ENCODE measurements at places on chromosomes 1 and 21.

DNA sequence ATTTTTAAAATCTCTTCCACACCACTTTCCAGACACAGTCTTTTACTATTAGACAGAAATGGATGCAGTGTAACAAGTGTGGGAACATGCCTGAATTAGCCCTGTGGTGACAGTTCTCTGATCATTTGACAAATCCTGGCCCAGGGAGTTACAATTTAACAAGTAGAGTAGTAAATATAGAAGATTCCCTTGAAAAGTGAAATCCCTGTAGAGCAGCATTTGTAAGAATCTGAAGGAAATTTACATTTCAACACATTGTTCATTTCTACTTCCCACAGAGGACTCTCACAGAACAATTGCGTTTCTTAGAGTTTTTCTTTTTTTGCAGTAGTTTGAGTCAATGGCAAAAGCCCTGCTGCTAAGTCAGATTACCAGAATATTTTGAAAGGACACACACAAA is 458.3 kb upstream of the BRINP3 start:
- no peak for DNase-seq

DNA sequence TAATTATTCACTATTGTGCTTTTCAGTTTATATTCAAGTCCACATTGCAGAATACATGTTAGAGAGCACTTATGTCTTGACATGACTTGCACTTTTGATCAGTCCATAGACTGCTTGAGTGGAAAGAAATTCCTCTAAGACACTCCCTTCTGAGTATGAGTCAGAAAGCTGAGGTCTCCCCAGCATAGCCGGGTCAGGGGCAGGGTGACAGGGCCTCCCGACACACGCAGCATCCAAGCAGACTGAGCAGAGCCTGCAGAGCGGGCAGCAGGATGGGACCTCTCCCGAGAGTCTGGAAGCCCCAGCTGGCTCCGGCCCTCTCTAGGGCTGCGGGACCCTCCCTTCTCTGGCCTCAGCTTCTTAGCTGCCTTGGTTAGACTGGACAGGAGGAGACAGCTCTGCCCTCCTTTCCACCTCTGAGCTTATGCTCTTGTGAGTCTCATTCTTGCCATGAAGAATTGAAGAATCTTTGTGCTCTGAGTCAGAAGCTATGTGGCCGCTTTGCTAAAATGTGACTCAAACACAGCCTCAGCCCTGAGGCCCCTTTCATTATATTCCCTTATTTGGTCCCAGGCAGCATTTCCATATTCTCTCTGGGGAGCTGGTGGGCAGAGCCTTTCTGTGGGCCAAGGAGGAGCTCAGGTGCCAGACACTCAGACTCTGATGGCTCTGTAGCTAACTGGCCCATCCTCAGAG is 11.2 kb upstream of the CAPN2 start:
- peak; percentile 51 for DNase-seq

GRCh38 chr1:32242341-32242851 is 4.6 kb upstream of the FAM167B start:
- peak; percentile 31 for DNase-seq

DNA sequence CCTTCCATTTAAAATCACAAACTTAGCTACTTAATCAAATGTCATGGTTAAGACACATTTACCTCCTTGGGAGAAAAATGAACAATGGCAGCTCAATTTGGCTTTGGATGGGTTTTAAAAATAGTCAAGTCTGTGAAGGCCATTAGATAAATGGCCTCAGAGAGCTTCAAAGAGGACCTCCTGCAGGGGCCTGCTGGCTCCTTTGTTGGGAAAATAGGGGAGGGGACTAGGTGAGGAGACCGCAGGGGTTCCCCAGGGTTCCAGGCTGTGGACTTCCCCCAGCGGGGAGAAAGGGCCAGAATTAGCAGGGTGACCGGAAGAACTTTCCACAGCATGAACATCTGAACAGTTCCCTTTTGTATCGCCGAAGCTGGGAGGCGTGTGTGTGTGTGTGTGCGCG is 3.4 kb upstream of the AJAP1 start:
- DNase-seq, result no peak

DNA sequence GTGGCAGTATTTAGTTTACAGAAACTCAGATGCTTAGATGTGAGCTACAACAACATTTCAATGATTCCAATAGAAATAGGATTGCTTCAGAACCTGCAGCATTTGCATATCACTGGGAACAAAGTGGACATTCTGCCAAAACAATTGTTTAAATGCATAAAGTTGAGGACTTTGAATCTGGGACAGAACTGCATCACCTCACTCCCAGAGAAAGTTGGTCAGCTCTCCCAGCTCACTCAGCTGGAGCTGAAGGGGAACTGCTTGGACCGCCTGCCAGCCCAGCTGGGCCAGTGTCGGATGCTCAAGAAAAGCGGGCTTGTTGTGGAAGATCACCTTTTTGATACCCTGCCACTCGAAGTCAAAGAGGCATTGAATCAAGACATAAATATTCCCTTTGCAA is 59.7 kb upstream of the ZNF326 start:
- no peak for DNase-seq

DNA sequence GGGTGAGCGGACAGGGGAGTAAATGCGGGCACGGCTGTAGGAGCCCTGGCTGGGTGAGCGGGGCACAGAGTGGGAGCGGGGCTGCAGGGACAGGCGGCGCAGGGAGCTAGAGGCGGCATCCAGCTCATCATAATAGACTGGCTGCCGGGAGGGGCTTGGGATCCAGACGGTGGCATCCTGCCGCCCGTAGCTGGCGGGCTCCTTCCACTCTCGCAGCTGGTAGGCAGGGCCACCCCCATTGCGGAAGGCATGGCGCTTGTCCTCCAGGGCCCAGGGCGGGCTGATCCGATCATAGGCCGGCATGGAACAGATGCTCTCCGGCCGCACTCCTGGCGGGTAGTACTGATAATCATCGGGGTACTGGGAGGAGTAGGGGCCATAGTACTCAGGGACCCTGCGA is 43.7 kb upstream of the GOLT1A start:
- no peak for DNase-seq

- no peak for DNase-seq
These were observed 33.5 kb downstream of the UBE2G2 start for GRCh38 chr21:44767834-44768831.

DNA sequence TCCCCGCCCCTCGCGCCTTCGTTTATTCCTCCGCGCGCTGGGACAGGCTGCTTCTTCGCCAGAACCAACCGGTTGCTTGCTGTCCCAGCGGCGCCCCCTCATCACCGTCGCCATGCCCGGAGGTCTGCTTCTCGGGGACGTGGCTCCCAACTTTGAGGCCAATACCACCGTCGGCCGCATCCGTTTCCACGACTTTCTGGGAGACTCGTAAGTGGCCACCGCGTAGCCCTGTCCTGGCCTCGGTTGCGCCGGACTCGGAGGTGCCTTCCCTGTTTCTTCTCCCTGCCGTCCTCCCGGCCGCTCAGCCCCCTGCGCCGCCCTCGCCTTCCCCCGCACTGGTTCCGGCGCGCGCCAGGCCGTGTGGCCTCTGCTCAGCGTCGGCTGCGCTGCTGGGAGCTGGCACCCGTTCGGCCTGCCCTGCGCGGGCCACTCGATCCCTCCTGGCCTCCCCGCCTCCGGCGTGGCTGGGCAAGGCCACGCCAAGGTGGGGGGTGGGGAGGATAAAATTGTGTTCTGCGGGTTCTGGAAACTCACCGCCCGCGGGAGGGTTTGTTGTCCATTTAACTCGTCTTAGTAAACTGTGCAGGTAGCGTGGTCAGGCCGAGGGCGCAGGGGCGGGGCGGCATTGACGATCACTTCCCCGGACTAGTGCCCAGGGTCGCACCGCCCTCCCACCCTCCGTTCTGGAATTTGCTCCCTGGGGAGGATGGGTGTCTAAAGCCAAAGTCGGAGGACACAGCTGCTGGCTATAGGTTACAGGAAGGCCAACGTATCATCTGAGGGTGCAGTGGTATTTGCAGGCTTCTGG is at the start of gene PRDX6:
Gene PRDX6, plus strand, starts transcription at position 50 of the 808 bp plus-strand sequence. Its CDS starts 63 bp downstream, at position 113.
- peak; percentile 90 for DNase-seq

DNA sequence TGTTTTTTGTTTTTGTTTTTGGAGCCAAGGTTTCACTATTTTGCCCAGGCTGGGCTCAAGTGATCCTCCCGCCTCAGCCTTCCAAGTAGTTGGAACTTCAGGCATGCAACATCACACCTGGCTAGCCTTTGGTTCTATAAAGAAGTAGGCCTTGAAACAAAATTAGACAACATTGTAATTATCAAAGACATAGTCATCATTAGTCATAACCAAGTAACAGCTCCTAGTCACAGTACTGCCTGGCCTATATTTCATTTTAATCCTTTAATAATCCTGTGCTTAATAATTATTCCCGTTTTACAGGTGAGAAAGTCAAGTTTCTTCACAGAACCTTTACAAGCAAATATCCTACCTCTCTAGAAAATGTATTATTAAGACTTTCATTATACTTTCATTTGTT is 52.3 kb upstream of the TBX15 start:
- DNase-seq, result no peak

DNA sequence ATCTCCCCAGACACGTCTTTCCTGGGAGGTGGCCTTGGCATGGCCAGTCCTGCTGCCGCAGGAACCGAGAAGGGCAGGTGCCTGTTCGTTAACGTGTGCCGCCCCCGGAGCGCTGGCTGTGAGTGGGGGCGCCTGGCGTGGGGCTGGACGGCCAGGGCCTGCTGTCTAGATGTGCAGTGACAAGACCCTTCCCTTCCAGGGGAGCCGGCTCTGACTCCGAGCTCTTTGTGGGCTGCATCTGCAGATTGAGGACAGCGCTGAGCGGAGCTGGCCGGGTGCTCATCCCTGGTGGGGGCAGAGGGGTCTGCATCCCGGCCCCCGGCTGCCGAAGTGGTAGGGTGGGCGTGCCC is 13.0 kb downstream of the COL18A1 start:
- no peak for DNase-seq

DNA sequence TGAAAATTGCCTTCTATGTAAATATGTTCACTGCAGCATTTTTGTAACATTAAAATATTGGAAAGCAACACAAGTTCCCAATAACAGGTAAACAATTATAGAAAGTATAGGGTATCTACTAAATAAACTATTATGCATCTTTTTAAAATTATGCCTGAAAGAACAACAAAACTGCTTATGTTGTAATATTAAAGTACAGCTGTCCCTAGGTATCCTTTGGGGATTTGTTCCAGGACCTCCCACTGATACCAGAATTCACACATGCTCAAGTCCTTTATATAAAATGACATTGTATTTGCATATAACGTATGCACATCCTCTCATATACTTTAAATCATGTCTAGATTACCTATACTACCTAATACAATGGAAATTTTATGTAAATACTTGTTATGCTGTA is 121.8 kb upstream of the TNFSF4 start:
- no peak for DNase-seq

GRCh38 chr1:162500805-162501204 is 3.2 kb downstream of the UHMK1 start:
- DNase-seq, result no peak

GRCh38 chr1:179871940-179872339 is 5.7 kb downstream of the TOR1AIP2 start:
- DNase-seq, result no peak

DNA sequence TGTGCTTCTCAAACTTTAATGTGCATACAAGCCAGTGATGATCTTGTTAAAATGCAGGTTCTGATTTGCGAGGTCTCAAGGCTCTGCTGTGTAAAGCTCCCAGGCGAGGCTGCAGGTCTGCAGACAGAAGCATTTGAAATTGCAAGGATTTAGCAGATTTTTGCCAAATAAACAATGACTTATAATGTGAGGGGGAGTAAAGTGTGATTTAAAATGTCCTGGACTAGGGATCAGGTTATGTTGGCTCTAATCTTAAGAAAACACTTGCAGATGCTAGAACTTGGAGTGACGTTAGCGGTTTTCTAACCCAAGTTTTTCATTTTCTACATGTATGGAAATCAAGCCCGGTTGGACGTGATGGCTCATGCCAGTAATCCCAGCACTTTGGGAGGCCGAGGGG is 16.2 kb upstream of the ACTN2 start:
- DNase-seq, result peak; percentile 70

DNA sequence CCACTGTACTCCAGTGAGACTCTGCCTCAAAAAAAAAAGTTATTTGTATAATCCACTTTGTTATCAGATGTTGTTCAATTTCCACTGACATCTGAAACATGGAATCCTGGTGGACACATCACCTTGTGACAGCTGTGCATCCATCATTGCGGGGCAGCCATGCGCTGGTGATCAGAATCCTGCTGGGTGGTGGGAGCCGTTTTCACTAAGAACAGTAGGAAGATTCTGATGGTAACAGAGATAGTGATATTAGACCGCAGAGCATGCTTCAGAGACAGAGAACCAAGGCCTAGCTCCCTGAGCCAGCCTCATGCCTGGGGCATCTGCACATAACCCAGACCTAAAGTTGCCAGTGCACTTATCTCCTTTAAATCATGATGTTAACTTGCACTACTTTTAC is 3.1 kb upstream of the SPRR3 start:
- no peak for DNase-seq

GRCh38 chr1:158105352-158106095 is 75.2 kb upstream of the CD1D start:
- no peak for DNase-seq

DNA sequence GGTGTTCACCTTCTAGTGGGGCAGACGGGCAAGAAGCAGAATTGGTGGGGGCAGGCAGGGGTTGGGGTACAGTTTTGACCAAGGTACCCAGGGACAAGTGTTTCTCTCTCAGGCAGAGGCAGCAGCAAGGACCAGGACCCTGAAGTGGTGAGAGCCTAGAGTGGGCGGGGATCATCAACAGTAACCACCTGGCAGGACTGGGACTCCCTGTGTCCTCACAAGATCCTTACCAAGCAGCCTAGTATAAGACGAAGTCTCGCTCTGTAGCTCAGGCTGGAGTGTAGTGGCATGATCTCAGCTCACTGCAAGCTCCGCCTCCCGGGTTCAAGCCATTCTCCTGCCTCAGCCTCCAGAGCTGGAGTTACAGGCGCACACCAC is 3.2 kb upstream of the NADK start:
- no peak for DNase-seq

DNA sequence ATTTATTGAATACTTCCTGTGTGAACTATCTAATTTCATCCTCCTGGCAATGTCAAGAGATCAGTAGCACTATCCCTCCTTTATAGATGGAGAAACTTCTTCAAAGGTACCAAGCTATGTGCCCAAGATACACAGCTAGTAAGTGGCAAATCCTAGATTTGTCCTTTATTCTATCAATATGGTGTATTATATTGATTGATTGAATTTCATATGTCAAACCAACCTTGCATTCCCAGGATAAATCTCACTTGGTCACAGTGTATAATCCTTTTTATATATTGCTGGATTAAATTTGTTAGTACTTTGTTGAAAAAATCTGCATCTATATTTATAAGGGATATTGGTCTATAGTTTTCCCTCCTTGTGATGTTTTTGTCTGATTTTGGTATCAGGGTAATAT is 48.8 kb upstream of the TMEM51 start:
- no peak for DNase-seq
